GM03348 (cell line): ENCODE measurements at places on chromosomes 1 and 21.
A peak's percentile ranks its signal among the peaks of the same experiment; 100 is the strongest.

DNA sequence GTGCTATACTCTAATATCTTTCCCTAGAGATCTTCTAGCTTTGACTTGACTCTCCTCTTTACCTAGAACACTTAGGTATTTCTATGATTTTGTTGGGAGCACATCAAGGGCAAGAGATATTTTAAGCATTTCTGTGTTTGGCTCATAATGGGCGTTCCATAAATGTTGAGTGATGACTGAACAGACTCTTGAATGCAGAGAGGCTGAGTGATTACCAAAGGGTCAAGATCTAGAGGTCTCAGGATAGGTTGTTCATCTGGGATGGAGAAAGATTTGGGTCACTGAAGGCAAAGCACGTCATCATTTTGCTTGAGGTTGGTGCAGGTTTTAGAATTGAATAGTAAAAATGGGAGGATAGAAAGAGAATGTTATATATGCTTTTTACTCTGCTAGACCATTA lies 705.4 kb upstream of the B3GALT2 start:
- DNase-seq: no peak

DNA sequence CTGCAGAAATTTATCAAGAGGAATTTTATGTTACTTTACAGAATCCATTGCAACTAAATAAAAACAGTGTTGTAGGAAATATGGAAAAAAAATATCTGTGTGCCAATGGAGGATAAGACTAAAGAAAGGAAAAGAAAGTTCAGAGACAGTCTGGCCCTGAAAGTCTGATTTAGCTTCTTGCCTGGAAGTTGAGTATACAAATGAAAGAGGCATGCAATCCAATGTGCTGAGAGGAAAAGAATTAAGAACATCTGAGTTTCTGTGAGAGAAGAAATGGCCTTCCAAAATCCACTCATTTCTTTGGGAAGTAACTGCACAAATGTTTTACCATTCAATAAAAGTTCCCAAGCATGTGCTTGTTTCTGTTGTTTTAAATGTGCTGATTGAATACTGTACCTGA lies 65.1 kb downstream of the LHX9 start:
- no peak for DNase-seq

- peak; percentile 43 for DNase-seq
Measured at GRCh38 chr1:179127163-179127895, 45.5 kb downstream of the TOR3A start.

GRCh38 chr1:15833069-15833679 lies 14.3 kb upstream of the SPEN start:
- DNase-seq: peak; percentile 52

- DNase-seq: no peak
Measured at GRCh38 chr1:2483026-2483425, 6.9 kb downstream of the PLCH2 start.

GRCh38 chr1:234433563-234434285 lies 45.3 kb downstream of the TARBP1 start:
- DNase-seq: peak; percentile 39

- peak; percentile 74 for DNase-seq
Measured at GRCh38 chr1:231357831-231358354, 19.8 kb downstream of the SPRTN start.

GRCh38 chr1:39995973-39996393 lies 41.0 kb downstream of the MFSD2A start:
- DNase-seq: no peak

DNA sequence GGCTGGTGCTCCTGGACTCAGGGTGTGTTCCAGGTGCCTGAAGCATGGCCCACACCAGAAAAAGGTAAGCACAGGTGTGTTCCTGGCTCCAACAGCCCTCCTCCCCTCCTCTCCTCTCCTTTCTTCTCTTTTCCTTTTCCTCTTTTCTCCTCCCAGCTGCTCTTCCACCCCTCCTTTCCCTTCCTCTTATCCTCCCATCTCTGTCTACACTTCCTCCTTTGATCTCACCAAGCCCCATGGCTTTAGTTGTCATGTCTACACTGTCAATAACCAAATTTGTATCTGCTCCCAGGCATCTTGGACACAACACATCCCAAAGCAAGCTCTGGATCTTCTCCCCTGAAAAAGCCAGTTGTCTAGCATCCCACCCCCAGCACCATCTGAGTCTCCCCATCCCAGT lies 56.7 kb upstream of the LAPTM5 start:
- no peak for DNase-seq

- DNase-seq: no peak
Measured at GRCh38 chr1:125119024-125119441, 3934.3 kb downstream of the SRGAP2C start.

- DNase-seq: no peak
Measured at GRCh38 chr1:27087371-27088220, 67.3 kb downstream of the SLC9A1 start.

- no peak for DNase-seq
Measured at GRCh38 chr1:36803868-36804570, 230.3 kb downstream of the GRIK3 start.

GRCh38 chr1:205294175-205294917 lies 27.2 kb downstream of the NUAK2 start:
- peak; percentile 84 for DNase-seq

GRCh38 chr21:27112186-27112585 lies 145.3 kb upstream of the ADAMTS5 start:
- no peak for DNase-seq

GRCh38 chr1:38134294-38134755 lies 87.7 kb upstream of the POU3F1 start:
- peak; percentile 65 for DNase-seq

DNA sequence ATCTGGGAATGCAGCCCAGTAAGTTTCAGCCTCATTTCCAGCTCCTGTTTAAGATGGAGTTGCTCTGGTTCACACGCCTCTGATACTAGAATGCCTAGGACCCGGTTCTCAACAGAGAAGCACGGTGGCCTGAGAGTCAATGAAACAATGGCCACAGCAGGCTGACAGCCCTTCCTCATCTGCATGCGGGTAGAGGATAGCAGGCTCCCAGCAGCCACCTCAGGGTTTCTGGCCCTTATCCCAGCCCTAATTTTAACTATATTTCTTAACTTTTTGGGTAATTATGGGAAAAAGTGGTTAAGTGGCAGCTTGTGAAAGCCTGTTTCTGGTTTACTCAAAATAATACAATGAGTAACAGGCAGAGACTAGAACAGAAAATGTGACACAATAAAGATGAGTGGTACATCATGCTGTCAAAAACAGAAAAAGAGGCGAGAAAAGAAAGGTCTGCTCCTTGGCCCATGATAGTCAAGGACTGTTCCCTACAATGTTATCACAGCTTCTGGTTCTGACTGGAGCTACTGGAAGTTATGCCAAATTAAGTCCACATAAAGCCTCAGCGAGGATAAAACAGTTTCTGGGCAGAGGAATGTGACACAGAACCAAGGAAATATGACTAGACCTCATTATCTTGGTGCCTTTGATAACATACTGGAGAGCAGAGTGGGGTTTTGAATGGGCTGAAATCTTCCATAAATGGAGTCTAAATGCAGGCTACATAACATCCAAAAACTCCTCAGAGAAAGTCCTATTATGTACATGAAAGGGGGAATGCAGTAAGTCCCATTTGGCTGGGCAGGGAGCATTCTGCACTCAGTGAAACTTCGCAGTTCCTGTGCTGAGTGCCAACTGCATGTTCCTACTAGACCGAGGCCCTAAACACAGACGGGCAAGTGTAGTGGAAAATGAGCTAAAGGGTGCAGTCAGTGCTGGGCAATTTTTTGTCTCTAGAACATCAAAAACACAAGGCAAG lies 92.1 kb downstream of the NIBAN1 start:
- peak; percentile 22 for DNase-seq

DNA sequence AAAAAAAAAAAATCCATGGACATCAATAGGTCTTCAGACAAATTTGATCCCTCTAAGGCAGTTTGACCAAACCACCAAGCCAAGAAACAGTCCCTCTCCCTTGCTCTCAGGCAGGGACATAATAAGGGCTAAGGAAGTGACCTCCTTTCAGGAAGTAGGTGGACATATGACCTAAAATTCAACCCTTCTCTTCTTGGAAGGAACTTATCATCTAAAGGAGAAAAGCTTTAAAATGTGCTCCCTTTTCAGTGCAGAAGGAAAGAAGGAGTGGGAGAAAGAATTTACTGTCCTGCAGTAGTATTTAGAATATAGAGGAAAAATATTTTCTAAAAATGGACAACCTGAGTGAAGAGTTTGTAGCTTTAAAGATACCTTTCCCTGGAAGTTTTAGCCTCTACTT lies 118.1 kb downstream of the DTL start:
- DNase-seq: no peak

DNA sequence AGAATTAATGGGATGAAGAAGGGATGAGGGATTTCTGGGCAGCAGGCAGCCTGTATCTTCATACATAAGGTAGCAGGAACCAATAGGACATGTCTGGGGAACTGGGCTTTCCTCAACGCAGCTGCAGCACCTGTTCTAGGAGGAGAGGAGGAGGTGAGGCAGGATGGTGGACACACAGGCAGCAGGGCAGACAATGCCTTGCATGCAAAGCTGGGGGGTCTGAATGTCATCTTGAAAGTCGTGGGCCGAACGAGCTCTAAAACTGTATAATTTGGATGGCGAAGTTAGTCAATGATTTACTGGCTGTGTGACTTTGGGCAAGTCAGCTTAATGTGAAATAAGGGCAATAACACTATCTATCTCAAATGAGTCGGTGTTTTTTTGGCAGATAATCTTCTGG lies 124.4 kb downstream of the BEND5 start:
- no peak for DNase-seq

- DNase-seq: no peak
Measured at GRCh38 chr1:44759077-44759476, 16.3 kb upstream of the RPS8 start.

DNA sequence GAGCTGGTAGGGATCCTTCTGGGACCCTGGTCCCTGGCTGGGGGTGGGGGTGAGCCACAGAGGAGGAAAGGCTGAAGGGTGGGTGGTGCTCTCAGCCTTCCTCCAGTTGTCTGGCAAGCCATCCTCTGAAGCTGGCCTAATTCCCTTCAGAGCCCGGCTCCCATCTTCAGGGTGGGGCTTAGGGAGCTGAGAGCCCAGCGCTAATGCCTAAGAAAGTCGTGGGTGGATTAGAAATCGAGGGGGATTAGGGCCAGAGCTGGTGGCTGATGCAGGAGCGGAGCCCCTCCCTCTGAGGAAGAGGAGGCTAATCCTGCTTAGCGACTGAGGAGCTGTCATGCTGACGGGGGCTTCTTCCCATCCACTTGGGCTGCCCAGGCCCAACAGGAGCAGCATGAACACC lies 30.8 kb upstream of the DMBX1 start:
- DNase-seq: no peak

- DNase-seq: peak; percentile 19
Measured at GRCh38 chr1:37851782-37852210, 7.6 kb downstream of the MTF1 start.

DNA sequence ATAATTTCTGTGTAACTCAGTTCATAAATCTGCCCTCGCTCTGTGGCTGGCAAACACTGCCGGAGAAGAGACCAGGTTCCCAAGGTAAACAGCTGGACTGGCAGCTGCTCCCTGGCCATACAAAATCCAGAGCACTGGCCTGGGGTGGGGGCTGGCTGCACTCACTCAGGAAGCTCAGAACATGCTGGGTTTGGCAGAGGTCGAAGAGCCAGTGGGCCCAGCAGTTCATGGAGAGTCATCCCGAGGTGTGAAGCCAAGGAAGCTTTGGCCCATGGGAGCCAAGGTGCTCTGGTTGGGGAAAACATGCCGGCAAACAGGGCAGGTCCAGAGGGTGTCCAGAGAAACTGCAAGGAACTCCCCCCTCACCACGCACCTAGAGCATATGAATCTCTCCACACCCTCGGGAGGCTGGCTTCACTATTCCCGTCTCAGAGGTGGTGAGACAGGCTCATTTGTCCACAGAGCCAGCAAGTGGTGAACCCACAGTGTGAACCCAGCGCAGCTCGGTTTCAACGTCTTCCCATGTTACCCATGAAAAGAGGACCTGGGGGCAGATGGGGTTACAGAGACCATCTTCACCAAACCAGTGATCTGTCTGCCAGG lies 102.4 kb downstream of the DMRTB1 start:
- DNase-seq: no peak

- DNase-seq: no peak
Measured at GRCh38 chr1:248714248-248714647, 11.7 kb upstream of the OR14I1 start.

DNA sequence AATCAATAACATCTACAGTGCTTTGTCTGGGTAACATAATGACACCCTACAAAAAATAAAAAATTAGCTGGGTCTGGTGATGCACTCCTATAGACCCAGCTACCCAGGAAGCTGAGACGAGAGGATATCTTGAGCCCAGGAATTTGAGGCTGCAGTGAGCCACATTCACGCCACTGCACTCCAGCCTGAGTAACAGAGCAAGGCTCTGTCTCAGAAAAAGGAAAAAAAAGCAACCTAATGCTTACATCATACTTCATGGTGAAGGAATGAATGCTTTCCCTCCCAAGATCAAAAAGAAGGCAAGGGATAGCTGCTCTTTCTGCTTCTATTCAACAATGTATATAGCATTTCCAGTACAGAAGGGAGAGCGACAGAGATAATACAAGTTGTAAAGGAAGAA lies 24.2 kb upstream of the CTTNBP2NL start:
- no peak for DNase-seq

DNA sequence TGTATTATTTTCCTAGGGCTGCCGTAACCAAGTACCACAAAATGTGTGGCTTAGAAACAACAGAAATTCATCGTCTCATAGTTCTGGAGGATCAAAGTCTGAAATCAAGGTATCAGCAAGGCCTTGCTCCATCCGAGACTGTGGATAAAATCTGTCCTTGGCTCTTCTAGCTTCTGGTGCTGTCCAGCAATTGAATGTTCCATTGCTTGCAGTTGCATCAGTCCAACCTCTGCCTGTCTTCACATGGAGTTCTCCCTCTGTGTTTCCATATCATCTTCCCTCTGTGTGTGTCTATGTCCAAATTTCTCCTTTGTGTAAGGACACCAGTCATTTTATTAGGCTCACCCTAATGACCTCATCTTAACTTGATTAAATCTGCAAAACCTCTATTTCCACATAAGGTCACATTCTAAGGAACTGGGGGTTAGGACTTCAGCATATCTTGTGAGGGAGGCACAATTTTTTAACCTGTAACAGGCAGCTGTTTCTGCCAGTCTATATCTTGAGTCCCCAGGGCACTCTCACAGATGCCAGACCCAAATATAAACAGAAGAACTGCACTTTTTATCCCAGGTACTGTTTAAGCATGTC lies 84.2 kb downstream of the ERG start:
- no peak for DNase-seq
